ENCODE measurements at places on chromosomes 11 and 22.

DNA sequence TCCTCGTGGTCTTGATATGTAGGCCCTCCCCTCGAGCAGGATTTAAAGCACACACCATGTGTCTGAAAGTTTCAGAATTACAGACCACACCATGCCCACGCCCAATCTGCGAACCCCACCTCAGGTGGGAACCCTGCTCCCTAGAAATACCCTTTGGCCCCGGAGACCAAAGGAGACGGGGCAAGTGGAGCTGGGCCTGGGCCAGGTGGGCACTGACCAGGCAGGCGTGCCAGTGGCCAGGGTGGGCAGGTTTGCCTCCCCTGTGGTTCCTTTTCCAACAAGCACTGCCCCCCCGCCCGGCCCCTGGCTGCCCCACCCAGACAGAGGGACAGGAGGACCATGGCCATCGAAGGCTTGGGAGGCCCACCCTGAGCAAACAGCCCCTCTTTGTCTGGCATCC lies 400.4 kb downstream of the TBC1D22A start:
- DNase-seq, result no peak

DNA sequence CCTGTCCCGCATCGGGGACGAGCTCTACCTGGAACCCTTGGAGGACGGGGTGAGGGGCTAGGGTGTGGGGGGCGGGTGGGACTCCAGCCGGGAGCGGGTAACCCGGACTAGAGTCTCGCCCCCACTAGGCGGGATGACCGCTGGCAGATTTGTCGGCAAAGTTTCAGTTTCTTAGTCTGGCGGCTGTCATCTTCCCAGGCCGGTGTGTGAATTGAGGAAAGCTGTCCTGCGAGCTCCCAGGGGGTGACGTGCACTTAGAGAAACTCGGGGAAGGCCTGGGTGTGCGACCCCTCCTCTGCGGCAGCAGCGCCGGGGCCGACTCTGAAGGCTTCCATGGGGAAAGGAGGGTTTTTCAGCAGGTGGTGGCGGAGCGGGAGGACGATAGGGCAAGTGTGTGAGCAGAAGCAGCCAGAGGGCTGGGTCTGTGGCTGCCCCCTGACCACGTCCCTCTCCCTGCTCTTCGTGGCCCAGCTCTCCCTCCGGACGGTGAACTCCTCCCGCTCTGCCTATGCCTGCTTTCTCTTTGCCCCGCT lies 463 bp downstream of the RAD9A start:
- no peak for DNase-seq

GRCh38 chr22:44583854-44584253 lies 85.8 kb upstream of the RTL6 start:
- DNase-seq, result no peak

DNA sequence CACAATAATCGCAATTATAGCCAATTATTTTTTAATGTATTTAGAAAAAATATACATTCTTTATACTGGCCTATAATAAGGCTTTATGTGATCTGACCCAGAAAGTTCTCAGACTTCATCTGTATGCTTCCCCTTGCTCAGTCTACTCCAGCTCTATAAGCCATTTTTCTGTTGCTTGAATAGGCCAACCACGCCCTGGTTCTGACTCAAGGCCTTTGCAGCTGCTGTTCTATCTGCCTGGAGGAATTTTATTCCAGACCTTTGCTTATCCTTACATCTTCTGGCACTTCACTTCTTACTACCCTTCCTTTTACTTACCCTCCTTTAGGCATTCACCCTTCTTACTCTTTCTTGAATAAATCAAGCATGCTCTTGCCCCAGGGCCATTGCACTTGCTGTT lies 54.9 kb upstream of the PDE3B start:
- no peak for DNase-seq

DNA sequence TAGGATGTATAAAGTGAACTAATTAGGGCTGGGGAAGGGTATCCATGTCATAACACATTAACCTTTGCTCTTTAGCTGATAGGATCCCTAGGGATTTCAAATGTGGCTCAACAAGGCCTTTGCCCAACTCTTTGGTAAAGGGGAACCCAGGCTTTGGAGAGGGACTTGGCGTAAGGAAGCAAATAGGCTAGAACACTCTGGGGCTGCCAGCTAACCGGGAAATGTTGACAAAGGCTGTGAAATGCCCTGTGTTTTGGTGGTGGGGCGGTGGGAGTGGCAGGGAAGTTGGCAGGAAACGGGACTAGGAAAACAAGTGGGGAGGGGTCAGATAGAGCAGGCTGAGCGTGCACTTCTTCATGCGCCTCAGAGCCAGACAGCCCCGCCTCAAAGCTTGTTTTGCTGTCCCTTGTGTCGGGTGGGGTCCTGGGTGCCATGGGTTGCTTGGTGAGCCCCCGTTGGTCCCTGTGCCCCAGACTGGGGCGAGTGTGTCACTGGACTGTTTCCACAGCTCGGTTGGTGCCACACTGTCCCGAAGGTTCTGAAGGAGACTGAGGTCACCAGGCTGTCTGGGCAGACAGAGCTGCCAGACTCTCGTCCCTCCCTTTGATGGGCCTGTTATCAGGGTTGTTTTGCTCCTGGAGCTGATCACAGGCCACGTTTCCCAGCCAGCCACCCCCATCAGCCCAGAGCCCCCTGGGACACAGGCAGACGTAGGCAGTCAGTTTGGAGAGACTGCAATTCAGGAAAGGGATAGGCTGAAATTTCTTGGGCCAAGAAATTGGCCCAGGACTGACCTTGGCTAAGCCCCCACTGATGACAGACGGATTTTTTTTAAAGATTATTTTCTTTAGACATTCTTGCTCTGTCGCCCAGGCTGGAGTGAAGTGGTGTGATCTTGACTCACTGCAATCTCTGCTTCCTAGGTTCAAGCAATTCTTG lies 19.6 kb downstream of the KCTD21 start:
- peak; percentile 86 for DNase-seq

DNA sequence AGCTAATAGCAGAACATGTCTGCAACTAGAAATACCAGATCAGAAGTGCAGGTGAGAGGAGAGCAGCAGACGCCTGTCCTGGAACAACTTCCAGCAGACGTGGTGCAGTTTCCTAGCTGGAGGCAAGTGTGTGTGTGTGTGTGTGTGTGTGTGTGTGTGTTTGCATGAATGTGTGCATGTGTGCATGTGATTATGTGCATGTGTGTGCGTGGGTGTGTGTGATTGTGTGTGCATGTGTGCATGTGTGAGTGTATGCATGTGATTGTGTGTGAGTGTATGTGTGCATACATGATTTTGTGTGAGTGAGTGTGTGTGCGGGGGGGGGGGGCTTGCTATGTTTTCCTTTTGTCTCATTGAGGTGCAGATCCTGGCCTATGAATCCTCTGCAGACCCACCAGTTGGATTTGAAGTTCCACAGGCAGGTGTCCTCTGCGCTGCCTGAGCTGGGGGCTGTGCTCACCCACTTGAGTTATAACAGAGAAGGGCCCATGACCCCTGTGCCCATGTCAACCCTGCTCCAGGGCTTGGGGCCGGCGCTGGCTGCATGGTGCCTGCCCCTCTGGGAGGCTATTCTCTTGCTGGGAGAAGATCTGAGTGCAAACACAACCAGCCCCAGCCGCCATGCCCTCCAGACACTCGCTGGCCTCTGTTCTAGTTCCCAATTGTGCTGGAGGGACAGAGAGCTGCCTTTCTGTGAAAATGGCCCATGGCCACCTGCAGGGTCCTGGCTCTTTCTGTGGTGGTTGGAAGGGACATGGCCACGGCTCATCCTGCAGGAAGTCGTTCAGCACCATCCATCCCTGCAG lies 821.3 kb downstream of the BRD1 start:
- DNase-seq, result no peak

- DNase-seq, result no peak
These were observed 2.9 kb upstream of the IL18BP start for GRCh38 chr11:71995726-71996291.

- no peak for DNase-seq
These were observed 351.5 kb downstream of the TBC1D22A start for GRCh38 chr22:47113853-47114415.

GRCh38 chr11:131859538-131860210 lies 489.3 kb downstream of the NTM start:
- peak; percentile 9 for DNase-seq

DNA sequence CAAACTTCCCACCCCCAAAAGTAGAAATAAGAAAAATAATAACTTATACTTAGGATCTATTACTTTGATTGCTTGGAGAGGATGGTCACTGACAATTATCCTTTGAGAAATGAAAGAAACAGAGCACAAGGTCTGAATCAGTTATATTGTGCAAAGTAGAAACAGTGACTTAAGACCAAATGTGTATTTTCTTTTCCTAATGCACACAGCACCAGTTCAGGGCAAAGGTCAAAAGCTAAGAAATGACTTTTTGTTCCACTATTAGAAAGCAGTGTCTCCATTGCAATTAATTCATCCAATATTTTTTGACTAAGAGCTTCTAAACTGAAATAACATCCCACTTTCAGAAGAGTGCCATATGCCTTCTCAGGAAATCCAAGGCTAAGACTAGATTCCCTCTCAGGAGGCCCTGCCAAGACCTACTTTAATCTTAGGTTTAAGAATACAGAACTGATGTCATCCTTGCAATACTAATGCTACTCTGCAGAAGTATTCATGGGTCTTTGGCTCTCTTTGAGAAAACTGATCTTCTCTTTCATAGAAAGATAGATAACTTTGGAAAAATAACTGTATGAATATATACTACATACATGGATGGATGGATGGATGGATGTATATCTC lies 147.0 kb downstream of the APOL5 start:
- no peak for DNase-seq

DNA sequence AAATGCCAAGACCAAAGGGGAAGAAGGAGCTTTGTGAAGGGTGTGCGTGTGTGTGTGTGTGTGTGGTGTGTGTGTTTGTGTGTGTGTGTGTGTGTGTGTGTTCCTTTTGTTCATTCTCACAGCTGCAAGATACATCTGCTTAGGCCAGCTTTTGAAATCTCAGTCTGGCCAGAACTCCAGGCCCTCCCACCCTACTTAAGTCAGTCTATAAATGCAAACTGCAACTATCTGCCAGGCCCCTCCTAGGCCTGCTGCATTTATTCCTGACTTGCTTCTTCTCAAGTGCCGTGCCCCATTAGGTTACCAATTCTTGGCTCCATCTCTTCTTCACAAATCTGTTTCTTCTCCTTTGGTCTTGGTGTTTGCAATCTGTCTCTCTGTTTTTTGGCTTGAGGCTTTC lies 21.6 kb upstream of the RIC3 start:
- no peak for DNase-seq

DNA sequence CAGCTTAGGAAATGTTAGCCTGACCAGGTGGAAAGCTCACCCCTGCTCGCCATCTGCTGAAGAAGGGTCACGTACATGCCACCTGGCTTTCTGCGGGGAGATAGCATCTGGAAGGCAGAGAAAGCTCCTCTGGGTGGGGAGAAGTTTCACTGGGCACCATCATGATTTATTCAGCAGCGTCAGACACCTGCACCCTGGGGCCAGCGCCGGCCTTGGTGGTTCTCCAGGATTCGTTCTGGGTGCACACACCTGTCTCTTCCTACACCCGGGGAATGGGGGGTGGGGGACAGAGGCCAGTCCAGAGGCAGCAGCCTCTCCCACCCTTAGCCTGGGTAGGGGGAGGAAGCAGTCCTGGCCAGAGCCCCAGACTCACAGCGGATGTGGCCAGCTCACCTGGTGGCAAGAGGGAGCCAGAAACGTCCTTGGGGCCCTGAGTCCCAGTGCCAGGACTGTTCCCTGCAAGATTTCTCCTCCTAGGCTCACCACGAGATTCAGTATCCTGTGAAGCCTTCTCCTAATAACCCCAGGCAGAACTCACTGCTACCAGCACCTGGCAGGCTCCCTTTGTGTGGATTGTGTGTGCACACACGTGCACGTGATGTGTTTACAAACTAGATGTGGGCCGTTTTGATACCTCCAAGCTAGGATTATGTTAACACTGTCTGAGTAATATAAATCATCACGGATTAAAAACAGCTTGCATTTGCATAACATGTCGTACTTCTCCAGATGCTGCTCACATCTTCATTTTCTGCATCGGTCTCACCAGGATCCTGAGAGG lies 17.3 kb upstream of the RASD2 start:
- no peak for DNase-seq

GRCh38 chr22:36510966-36511881 lies 4.4 kb upstream of the FOXRED2 start:
- no peak for DNase-seq

GRCh38 chr11:10669258-10670033 lies 24.1 kb downstream of the IRAG1 start:
- no peak for DNase-seq

GRCh38 chr11:120709808-120710207 lies 198.3 kb downstream of the GRIK4 start:
- DNase-seq, result no peak

DNA sequence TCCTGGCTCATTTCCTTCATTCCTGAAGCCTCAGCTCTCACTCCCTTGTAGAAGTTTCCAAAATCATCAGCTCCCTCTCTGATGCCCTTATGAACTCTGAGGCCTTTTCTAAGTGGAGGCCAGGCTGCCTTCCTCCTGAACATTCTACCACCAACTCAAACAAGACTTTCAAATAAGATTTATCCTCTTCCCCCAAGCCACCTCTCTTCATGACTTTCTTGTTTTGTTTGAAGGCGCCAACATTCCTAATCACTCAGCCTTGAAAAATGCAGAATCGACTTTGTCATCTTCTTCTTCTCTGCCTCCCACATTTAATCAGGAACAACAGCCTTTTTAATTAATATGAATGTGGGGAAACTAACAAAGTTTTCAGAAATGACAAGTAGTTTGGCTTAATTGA lies 927.9 kb downstream of the OPCML start:
- DNase-seq, result no peak

DNA sequence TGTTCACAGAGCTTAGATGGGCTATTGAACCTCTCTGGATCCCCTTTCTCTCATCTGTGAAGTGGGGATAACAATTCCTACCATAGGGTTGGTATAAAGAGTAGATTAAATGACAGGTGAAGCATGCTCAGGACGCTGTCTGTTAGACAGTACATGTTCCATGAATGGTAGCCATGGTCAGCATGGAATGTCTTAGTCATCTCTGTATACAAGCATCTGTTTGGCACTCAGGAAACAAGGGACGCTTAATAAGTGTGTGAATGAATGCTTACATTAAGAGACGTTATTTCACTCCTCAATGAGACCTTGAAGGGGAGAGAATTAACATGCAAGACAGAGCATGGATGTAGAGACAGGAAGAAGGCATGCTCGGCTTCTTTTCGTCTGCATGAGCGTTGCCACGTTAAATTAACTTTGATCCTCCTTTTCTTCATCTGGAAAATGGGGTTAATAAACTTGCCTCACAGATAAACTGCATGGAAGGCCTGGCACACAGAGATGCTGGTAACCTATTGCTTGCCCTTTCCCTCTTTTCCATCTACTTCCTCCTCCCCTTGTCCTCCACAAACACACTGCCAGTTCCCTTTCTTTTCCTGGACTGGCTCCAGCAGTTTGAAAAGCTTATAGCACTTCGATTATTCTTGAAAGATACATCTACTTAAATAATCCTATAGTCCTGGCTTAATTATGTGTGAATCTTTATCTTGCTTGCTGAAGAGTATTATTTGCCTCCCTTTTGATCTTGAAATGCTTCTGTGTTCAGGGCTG lies 267.2 kb upstream of the MTNR1B start:
- no peak for DNase-seq

GRCh38 chr11:74570266-74571061 lies 21.9 kb upstream of the POLD3 start:
- DNase-seq, result peak; percentile 8

Data from skeletal muscle cell (primary cell).